ENCODE measurements at places on chromosomes 16 and 17.

DNA sequence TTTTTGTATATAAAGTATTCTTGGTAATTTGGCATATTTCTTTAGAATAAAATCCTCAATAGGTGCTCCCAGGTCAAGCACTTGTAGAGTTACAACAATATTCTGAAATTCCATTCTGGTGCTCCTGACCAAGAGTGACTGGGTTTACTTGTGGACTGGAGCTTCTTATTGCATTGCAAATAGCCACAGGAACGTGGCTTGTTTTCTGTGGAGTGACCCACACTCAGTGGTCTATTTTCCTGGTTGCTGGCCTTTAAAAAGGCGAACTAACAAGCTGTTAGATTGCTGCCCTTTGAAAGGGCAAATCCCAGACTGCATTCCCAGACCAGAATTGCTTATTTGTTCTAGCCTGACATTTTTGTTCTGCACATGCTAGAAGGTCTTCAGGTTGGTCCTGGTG lies 658.8 kb upstream of the GOT2 start:
- no peak for DNase-seq

DNA sequence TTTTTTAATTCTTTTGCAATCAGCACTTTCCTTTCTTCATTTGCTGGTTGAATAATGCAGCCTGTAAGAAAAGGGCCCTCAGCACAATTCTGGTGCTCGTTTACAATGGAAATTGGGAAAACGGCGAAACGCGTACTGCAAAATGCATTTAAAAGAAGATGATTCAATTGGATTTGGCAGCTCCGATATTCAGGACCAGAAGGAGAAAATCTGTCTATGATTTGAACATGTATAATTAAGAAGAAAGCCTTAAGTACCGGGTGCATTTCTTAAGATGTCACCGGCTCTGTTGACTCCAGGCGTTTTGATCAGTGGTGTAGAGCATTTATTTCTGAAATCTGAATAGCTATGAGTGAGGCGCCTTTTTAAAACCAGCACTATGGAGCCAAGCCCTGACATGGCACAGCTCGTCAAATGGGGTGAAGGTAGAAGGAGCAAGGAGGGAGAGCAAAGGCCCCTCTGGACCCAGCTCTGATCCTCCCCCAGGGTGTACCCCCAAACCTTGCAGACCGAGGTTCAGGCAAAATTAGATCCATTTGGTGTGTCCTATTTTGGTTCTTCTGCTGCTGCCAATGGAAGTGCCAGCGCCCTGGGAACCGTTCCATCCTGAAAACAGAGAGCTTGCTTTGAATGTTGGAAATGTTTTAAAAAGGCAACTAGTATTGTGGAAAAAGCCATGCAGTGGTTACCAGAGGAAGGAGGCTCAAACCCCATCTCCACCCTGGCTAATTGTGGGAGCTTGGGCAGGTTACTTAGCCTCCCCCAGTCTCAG lies 161.4 kb upstream of the RPL38 start:
- DNase-seq = no peak

DNA sequence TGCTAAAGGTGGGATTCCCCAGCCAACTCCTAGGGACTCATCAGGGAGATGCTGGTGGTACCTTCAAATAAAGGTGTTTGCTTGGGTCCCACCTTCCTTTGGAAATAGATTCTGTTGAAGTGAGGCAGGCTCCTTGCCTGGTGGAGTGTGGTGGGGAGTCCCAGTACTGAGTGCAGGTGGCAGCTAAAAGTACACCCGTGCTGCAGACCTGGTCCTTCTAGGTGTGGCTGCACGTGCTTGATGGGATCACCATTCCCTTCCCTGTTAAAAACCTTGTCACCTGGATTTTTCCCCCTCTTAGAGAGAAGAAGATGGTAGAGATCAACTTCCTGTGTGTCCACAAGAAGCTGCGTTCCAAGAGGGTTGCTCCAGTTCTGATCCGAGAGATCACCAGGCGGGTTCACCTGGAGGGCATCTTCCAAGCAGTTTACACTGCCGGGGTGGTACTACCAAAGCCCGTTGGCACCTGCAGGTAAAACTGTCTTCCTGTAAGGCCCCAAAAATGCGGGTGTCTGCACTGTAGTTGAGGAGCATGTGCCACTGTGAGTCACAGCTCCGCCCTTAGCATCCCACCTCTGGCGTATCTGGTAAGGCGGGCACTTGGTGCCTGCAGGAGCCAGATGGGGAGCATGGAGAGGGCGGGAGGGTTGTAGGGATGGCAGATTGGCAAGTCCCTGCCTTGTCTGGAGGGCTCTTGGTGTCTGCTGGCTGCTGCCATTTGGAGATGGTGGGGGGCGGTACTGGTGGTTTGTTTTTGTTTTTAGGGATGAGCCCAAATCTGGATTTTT lies 34.0 kb downstream of the PLCD3 start:
- no peak for DNase-seq

GRCh38 chr17:46876353-46876887 lies 25.0 kb downstream of the WNT9B start:
- DNase-seq = no peak

GRCh38 chr16:79519448-79519847 lies 81.1 kb downstream of the MAF start:
- DNase-seq = no peak

- no peak for DNase-seq
These were observed 3.2 kb downstream of the KIFC3 start for GRCh38 chr16:57798953-57799599.

- peak; percentile 57 for DNase-seq
These were observed at the start of gene CD68 for GRCh38 chr17:7579001-7579833. Gene CD68, plus strand, starts transcription at chr17:7579638. Its CDS starts 40 bp downstream, at chr17:7579678.

DNA sequence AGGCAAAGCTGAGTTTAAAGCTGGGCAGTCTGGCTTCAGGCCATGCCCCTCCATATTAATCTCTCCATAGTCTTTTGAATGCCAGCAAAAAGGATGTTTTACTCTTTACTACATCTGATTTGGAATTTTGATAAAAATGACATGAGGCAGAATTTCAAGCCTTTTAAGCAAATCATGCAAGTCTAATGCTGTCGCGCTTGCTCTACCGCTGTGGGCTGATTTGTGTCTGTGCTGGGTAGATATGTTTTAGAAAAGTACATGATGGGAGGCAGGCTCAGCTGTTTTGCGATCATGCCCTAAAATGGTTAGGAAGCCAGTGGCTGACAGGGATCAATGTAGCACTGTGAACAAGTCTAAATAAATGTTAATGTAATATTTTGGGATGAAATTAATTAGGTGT lies 311.9 kb downstream of the CA10 start:
- no peak for DNase-seq

All from substantia nigra (tissue), 51 donors.